ENCODE measurements at places on chromosomes 16 and 17.

GRCh38 chr17:66375121-66375520, 72.7 kb downstream of the PRKCA start:
- DNase-seq = no peak

GRCh38 chr17:66520999-66521398, 218.6 kb downstream of the PRKCA start:
- DNase-seq = no peak

DNA sequence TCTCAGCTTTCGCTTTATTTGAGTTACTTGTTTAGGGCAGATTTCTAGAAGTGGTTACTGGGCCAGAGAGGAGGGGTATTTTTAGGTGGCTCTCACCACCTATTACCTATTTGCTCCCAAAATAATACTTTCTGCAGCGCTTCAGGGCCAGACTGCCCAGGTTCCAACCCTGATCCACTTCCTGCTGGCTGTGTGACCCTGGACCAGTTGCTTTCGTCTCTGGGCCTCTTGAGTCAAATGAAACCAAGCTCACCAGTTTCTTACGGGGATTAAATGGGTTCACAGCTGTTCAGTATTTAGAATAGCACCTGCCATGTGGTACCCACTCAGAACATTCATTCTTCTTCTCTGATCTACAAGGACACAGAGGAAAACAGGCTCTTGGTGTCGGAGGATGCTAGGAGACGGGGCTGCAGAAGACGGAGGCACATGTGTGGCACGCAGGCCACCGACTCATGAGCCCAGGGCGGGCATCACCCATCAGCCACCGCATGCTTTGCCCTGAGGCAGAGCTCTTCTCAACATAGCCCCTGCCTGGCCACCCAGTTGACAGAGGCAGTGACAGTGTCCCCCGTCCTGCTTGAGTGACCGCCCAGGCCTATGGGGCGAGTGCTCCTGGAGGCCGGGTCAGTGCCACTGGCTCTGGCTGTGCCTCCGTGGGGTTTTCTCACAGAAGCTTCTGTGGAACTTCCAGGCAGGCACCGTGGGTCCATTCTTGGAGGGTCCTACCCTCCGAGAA, 149.0 kb upstream of the PLCG2 start:
- no peak for DNase-seq

- no peak for DNase-seq
Observed at GRCh38 chr16:57304169-57305061, 19.9 kb upstream of the PLLP start.

GRCh38 chr16:54630284-54630967, 300.2 kb upstream of the IRX5 start:
- DNase-seq = no peak

GRCh38 chr17:50658616-50659015, 23.9 kb downstream of the ABCC3 start:
- no peak for DNase-seq

DNA sequence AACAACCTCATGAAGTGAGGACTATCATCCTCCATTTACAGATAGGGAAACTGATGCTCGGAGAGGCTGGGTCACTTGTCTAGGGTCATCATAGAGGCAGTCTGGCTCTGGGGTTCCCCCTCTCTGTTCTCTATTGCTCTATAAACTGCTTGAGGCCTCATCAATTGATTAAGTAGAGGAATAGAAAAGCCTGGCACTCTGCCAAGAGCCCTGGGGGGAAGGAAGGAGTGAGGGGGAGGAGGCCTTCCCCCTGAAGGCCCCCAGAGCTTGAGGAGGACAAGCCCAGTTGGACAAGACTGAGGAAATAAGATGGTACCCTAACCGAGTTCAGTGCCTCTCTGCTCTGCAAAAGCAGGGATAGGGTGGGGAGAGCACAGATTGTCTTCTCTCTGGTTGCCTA, 21.0 kb downstream of the SDK2 start:
- DNase-seq = no peak

- DNase-seq = no peak
Observed at GRCh38 chr16:76583466-76583865, 306.3 kb downstream of the CNTNAP4 start.

DNA sequence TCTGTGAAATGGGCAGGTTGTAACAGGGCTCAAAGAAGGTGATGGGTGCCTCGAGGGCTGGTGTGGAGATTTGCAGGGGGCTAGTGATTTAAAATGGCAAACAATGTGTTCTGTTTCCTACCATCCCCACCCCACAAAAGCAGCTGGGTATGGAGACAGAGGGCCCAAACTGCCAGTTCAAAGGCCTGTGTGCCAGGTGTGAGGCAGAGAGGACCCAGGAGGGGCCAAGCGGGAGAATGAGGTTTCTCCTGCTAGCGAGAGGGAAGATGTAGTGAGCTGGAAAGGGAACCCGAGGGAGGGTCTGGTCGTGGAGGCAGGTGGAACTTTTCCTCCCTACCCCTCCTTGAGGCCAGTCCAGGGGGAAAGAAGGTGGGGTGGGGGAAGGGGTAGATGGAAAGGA, 39.4 kb downstream of the LAT start:
- no peak for DNase-seq

GRCh38 chr16:88545781-88546180, 24.4 kb upstream of the ZC3H18 start:
- DNase-seq = no peak

GRCh38 chr17:43129671-43130010, 4.5 kb upstream of the BRCA1 start:
- no peak for DNase-seq

DNA sequence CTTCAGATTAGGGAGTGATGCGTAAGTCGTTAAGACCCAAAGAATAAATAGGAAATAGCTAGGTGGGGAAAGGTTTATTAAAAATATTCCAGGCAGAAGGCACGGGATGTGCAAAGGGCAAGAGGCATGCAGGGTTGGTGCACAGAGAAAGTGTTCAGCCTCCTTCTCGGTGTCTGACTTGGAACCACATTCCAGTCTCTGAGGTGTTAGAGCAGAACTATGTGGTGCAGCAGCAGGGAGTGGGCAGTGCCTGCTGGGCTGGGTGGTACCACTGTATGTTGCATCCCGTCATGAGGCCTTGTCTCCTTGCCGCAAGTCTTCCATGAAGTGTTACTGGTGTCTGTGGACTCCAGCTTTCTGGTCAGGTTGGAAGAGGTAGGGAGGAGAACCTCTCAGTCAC, 11.1 kb downstream of the NKD1 start:
- DNase-seq = no peak

DNA sequence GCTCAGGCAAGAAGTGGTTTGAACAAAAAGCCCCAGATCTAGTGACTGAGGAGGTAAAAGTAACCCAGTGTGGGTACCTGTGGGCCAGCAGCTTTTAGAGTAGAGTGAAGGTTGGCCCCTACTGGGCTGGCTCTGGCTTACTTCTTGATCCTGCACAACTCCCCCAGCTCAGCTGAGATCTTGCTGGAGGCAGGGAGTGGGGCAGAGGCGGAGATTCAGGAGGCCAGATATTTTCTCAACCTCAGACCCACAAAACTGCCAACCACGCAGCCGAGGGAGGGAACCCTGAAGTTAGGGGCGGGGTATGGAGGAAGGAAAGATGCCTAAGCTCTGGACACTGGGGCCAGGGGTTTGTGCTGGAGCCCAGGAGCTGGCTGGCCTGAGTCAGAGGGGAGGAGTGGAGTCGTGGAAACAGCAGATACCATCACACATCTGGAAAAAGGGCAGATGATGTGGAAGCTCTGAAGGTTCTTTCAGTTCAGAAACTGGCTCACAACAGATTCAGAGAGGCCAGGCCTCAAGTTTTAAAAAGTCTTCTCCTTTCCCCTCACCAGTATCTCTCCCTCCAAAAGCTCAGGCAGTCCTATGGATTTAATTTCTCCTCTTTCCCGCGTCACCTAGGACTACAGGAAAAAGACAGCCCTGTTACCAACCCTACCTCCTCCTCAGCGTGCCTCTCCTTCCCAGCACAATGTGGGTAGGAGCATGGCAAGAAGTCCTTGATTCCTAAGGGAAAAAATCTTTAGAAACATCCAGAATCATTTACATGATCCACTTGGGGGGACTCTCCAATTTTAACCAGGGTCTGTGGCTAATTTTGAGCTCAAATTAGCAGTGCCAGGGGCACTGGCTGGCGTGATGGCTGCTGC, 48.1 kb downstream of the MYO18A start:
- DNase-seq = no peak

- no peak for DNase-seq
Observed at GRCh38 chr17:20184181-20184580, 175.0 kb downstream of the SPECC1 start.

DNA sequence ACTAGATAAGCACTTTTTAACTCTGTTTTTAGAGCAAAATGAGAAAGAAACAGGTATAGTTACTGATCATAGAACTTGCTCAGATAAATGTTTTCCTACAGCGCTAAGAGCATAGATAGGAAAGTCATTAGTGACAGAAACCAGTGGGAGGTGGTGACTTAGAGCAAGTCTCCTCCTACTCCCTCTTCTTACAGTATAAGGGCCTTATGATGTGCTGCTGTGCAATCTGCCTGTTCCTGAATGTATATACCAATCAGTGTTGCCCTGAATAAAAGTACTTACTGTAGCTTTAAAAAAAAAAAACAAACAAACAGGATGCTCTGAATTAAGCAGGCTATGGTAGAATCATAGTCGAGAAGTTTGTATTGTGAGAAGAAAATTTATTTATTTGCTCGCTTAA, 23.3 kb upstream of the RASL10B start:
- no peak for DNase-seq

GRCh38 chr17:80591788-80592187, 47.1 kb downstream of the RPTOR start:
- DNase-seq = no peak

DNA sequence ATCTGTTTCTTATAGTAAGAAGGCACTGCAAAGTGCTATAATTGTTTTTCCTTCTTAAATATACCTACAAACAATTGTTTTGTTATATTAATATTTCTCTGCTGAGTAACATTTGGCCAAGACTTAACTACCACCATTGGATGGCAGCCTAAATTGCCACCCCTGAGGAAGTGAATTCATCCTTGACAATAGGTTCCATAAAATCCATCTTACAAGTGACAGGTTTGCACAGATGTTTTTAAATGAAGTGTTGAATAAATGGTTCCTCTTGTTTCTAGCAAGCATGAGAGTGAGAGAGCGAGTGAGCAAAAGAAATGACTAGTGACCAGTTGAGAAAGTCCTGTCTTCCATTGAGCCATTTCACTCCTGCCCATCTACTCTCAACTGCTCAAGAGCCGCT, 8.3 kb upstream of the MPHOSPH6 start:
- DNase-seq = no peak

DNA sequence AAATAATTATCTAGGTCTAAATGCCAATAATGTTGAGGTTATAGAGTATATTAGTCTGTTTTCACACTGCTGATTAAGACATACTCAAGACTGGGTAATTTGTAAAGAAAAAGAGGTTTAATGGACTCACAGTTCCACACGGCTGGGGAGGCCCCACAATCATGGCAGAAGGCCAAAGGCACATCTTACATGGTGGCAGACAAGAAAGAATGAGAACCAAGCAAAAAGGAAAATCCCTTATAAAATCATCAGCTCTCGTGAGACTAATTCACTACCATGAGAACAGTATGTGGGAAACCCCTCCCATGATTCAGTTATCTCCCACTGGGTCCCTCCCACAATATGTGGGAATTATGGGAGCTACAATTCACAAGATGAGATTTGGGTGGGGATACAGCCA, 2.9 kb upstream of the KATNB1 start:
- DNase-seq = no peak

DNA sequence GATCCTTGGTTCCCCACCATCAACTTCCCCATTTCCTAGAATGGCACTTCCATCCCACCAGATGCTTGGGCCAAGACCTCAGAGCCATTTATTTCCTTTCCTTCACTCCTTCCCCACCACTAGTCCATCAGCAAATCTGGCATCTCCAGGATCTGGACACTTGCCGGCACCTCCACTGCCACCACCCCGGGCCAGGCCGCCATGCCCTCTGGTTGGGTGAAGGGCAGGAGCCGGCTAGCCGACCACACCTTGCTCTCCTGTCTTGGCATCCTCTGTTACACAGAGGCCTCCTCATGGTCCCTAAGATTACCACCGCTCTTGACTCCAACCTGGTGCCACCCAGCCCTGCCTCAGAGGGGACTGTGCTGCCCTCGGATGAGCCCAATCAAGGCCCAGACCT, 104.5 kb downstream of the RMI2 start:
- no peak for DNase-seq

DNA sequence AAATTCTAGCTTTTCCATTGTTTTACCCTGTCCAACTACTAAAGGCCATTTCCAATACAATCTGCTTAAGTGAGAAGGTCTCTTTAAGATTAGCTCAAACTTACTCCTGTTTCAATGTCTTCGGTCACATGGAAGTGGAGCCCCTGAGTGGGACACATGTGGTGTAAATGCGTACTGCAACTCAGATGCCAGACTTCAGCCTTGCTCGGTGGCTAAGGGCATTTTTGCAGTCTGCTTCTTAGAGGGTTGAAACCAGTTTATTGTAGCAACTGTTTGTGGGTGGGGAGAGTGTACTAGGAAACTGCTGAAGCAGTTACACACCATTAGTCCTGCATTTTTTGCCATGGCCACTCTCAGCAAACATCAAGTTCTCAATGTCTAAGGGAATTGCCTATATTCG, 140.6 kb downstream of the PARN start:
- no peak for DNase-seq

GRCh38 chr16:66223176-66223780, 143.2 kb upstream of the CDH5 start:
- no peak for DNase-seq

GRCh38 chr17:41549596-41550039, 21.5 kb upstream of the KRT19 start:
- DNase-seq = no peak

- DNase-seq = no peak
Observed at GRCh38 chr17:77076124-77076830, 64.5 kb upstream of the SEC14L1 start.

- DNase-seq = no peak
Observed at GRCh38 chr17:41975099-41976083, 8.8 kb downstream of the CNP start.

DNA sequence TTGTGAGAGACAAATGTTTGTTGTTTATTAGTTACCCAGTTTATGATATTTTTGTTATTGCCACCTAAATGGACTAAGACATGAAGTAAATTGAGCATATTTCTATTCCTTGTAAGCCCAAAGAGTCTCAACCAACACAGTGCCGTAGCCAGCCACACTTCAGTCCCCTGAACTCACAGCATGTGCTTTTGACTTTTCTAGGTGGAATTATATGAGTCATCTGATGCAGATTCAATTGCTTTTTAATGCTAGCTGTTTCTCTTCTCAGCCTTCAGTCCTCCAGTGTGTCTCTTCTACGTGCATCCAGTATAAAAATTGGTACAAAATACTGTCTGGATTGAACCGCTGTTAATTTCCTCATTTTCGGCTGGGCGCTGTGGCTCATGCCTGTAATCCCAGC, 39.0 kb downstream of the IQCK start:
- DNase-seq = no peak

GRCh38 chr17:6470146-6470718, 26.0 kb downstream of the PIMREG start:
- DNase-seq = no peak

- DNase-seq = no peak
Observed at GRCh38 chr16:34802848-34803599, 1343.6 kb downstream of the TP53TG3F start.

GRCh38 chr17:80663781-80664206, 119.2 kb downstream of the RPTOR start:
- DNase-seq = no peak

Data from stimulated activated CD8-positive, alpha-beta memory T cell treated with anti-CD3 and anti-CD28 coated beads, Interleukin-15, amount 100 ng/mL, for 1 hour (primary cell).